ENCODE measurements at places on chromosomes 7 and 10.

GRCh38 chr7:135206941-135207391 is 4.4 kb downstream of the WDR91 start:
- no peak for DNase-seq

GRCh38 chr7:105799006-105799405 is 77.4 kb downstream of the ATXN7L1 start:
- no peak for DNase-seq

GRCh38 chr7:133061792-133062191 is 20.1 kb downstream of the CHCHD3 start:
- DNase-seq = no peak

DNA sequence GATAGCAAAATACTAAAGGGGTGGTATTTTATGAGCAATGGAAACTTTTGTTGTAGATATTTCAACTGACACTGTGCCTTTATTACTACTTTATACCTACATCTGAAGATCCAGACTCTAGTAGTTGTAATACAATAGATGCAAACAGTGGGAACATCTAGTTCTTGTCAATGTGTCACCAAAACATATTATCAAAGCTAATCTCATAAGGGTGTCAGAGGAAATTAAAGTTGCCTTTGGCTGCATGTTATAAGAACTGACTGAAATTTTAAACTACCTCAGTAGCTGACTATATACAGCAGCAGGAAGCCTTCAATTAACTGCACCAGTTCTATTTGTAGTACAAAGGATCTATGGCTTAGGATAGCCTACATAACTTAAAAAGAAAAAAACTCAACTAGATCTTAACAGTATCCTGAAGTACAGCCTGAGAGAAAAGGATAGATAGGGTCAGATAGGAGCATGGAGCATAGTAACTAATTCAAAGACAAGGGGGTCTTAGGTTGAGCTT is 30.9 kb downstream of the HDAC9 start:
- DNase-seq = no peak

- DNase-seq = no peak
Measured at GRCh38 chr10:70763567-70763966, 21.6 kb downstream of the TBATA start.
